ENCODE measurements at places on chromosomes 7 and 10. TPM values are rescaled to one million over a fixed set of nuclear protein-coding genes. Genes with fewer than 3 reads are reported as not detected.

The CELF2 gene
- 10.6 TPM for total RNA-seq

The PRSS1 gene
- total RNA-seq: not detected

The CPEB3 gene
- 1.1 TPM for total RNA-seq

The PTER gene
- 13.3 TPM for total RNA-seq

The ZNF467 gene
- not detected for total RNA-seq

The PRSS37 gene
- not detected for total RNA-seq

The HDAC9 gene
- total RNA-seq: 1.6 TPM

The TCAF2 gene
- total RNA-seq: 5.9 TPM

The AMZ1 gene
- 4.4 TPM for total RNA-seq

The SLC13A4 gene
- not detected for total RNA-seq

The FGFBP3 gene
- total RNA-seq: 0.32 TPM

The SH2B2 gene
- total RNA-seq: 7.1 TPM

The RET gene
- total RNA-seq: not detected

The GRM3 gene
- total RNA-seq: not detected

The FOXI2 gene
- total RNA-seq: not detected

DNA sequence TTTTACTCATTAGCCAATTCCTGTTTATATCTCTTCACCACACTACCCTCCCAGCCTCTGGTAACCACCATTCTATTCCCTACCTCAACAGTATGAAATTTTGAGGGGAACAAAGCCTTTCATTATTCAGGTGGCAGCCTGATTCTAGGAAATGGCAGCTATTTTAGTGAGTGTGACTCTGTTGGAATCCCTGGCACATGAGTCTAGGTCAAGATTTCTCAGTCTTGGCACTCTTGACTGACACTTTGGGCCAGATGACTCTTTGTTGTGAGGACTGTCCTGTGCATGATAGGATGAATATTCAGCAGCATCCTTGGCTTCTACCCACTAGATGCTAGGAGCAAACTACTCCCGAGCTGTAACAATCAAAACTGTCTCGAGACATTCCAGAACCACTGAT lies 322.8 kb upstream of the PHYHIPL start:
- DNase-seq: no peak

GRCh38 chr10:350981-351501 lies 215.8 kb downstream of the ZMYND11 start:
- no peak for DNase-seq

- no peak for DNase-seq
Measured at GRCh38 chr10:11176746-11177145, 159.1 kb downstream of the CELF2 start.

- no peak for DNase-seq
Measured at GRCh38 chr7:18659746-18660145, 164.2 kb downstream of the HDAC9 start.

GRCh38 chr7:21131897-21132296 lies 296.0 kb upstream of the SP4 start:
- no peak for DNase-seq

- DNase-seq: peak; percentile 78
Measured at GRCh38 chr10:73647211-73647874, 6.1 kb upstream of the MYOZ1 start.

- DNase-seq: peak; percentile 65
Measured at GRCh38 chr7:77651575-77652162, 44.6 kb upstream of the RSBN1L start.

DNA sequence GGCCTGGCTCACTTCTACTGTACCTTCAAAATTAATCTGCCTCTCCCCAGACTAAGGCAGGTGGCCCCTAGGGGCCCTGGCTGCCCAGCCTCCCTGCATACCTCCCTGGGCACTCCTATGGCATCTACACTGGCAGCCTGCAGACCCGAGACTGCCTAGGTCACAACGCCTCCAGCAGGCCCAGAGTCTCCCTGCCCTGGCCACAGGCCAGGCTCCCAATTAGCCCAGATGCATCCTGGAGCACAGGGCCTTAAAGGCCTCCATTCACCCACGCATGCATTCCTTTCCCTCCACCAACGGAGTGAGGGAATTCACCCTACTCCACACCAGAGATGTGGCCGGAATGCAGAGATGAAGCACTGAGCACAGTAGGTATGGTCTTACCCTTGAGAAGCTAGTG lies 1.9 kb downstream of the CHAT start:
- no peak for DNase-seq

DNA sequence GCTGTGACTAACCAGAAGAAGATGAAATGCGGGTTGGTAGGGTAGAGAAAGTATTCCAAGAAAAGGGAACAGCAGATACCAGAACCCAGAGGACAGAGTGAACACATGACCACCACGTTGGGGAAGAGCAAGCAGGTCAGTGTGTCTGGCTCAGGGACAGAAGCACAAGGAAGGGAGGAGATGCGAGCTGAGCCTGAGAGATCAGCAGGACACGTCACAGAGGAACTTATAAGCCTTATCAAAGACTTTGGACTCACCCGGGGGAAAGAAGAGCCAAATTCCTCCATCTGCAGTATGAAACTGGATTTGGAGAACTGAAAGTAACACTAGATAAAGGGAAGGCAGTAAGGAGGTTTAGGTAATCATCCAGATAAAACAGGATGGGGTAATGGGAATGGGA lies 232.1 kb upstream of the NPVF start:
- DNase-seq: no peak

GRCh38 chr7:125857606-125858005 lies 928.0 kb upstream of the POT1 start:
- no peak for DNase-seq

- no peak for DNase-seq
Measured at GRCh38 chr7:133958822-133959221, 168.3 kb upstream of the LRGUK start.

- DNase-seq: no peak
Measured at GRCh38 chr10:70330671-70331070, 46.9 kb upstream of the NPFFR1 start.

- no peak for DNase-seq
Measured at GRCh38 chr7:106561666-106562411, 99.1 kb downstream of the CCDC71L start.

- DNase-seq: no peak
Measured at GRCh38 chr7:74063223-74063641, 20.4 kb upstream of the LIMK1 start.

GRCh38 chr10:80100861-80101695 lies 22.6 kb downstream of the TMEM254 start:
- DNase-seq: no peak

DNA sequence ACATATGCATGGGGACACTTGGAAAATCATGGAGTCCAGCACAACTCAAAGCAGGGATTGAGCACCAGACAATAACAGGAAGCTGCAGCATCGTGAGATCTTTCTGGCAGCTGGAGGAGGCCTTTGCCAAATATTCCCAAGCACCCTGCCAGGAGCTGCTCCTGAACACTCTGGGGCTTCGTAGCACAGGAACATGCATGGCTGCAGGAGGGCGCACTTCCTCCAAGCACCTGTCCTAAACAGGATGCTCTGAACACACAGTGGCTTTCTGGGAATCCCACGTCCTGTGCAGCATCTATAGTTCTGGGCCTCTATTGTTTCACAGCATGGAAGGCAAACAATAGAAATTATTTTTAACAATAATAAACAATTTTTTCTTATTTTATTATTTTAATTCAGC lies 4.1 kb downstream of the ABLIM1 start:
- no peak for DNase-seq

GRCh38 chr10:73873142-73873837 lies 1.1 kb downstream of the CAMK2G start:
- no peak for DNase-seq

- peak; percentile 98 for DNase-seq
Measured at GRCh38 chr10:12419262-12419847, 70.0 kb downstream of the CAMK1D start.

- DNase-seq: no peak
Measured at GRCh38 chr10:113780681-113781250, 29.3 kb downstream of the PLEKHS1 start.

GRCh38 chr10:114801411-114801813 lies 20.2 kb upstream of the FHIP2A start:
- DNase-seq: no peak

GRCh38 chr10:97321804-97322190 lies 2.7 kb downstream of the FRAT1 start:
- DNase-seq: no peak

- peak; percentile 83 for DNase-seq
Measured at GRCh38 chr7:99244939-99245338, 27.7 kb upstream of the MYH16 start.

GRCh38 chr10:15224948-15225347 lies 56.5 kb upstream of the NMT2 start:
- DNase-seq: no peak

DNA sequence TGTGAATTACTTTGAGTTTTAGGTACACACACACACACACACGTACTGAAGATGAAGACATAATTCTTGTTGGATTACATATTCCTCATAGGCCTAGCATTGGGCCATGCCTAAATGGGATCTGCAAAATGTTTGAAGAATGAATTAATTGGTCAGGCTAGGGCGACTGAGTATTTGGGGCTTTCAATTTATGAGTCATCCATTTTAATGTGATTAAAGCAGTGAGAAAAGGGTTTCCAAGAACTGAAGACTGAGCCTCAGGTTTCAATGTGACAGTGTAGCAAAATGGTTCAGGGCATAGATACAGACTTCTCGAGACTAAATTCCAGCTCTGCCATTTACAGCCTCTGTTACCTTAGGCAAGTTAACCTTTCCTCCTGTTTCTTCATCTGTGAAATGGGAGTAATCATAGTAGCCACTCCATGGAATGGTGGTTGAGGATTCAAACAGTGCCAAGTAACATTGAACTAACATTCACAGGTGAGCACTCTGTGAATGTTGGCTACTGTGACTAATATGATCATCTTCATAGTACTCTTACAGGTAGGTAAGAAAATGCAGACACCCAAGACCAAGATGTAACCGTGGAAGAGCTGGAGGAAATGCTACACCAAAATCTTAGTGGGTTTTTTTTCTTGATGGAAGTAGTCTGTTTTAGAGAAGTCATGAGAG lies 7.6 kb downstream of the BPGM start:
- peak; percentile 18 for DNase-seq

DNA sequence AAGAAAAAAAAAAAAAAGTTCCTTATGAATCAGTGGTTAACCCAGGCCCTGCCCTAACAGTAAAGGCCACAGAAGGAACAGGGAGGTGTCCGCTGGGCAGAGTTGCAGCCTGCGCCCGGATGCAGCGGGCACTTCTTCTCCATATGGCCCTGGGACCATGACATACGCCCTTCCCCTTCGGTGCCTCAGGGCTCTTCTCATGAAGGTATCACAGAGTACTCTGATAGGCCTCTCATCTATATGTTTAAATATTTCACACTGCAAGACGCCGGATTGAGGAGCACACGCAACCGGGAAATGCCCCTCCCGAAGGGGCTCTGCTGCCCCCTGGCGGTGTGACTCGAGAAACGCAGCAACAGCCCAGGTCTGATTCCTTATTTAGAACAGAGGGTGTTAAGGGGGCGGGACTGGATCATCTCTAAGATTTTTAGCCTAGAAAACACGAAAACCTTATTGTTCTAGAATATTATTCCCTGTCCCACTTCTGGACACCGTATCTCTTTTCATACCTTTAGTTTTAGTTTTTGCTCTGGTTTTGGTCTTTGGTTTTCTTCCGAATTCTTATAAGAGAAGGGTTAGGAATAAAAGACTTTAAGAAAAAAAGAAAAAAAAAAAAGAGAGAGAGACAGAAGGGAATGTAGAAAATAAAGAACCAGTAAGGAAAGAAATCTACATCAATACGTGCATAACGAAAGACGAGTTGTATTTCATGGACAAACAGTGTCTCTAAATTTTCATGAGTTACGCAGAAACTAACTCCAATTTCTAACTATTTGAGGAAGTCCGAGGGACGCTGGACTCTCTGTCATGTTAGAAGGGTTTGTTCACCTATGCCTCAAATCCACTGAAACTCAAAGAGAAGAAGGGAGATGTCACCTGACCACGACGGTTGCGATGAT lies 12.0 kb downstream of the DAGLB start:
- DNase-seq: peak; percentile 85

DNA sequence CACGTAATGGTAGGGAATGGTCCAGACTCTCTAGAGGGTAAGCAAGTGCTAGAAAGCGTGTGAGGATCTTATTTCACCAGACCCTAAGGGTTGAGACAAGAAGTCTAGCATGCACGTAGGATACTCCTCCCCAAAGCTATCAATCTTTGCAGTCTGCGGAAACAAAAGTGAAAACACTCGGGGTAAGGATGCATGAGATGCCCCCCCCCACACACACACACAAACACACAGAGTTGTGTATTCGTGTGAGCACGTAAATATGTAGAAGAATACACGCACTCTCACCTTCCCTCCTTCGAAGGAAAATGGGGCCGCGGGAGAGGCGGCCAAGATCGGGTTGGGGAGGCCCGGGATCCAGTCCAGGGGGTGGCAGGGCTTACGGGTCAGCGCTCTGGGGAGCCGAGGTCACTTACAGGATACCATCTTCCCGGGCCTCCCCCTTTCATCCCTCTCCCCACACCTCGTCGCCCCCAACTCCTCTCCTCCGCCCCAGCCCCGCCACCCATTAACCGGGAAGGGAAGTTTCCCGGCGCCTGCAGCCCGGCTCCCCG lies 455 bp downstream of the CUL2 start:
- DNase-seq: peak; percentile 46

Measured in GM23248 (cell line).